ENCODE measurements at places on chromosomes 13 and 19.

DNA sequence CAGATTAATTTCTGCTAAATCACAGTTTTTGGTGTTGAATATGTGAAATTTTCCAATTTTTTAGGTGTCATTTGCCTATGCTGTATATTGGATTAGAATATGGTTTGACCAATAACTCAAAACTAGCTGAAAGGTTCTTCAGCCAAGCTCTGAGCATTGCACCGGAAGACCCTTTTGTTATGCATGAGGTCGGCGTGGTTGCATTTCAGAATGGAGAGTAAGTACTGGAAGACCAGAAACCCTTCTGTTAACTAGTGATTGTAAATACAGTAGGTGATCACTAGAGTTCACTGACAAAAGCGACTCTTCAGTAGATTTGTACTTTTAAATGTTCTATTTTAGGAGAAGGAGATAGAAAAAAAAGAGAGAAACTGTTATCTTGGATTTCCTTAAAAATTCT is 22.3 kb downstream of the CDC16 start:
- no peak for DNase-seq

DNA sequence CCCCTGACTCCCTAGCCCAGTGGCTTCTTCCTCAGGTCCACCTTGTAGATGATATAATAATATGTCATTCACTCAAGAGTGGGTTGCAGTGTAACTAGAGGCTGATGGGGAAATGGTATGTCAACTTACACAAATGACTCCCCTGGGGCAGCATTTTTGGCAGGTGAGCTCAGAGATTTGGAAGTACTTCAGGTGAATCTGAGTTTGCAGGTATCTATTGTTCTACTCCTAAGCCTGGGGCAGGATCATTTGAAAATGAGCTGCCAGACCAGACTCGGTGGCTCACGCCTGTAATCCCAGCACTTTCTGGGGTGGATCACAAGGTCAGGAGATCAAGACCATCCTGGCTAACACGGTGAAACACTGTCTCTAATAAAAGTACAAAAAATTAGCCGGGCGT is 11.6 kb upstream of the CNMD start:
- DNase-seq = no peak

GRCh38 chr13:111398715-111399299 is 78.4 kb downstream of the TEX29 start:
- no peak for DNase-seq

GRCh38 chr13:20002787-20003186 is 44.3 kb downstream of the ZMYM2 start:
- DNase-seq = no peak

- no peak for DNase-seq
Measured at GRCh38 chr13:107170270-107170931, 602.5 kb upstream of the ARGLU1 start.

GRCh38 chr13:70604448-70604847 is 496.2 kb upstream of the KLHL1 start:
- DNase-seq = no peak

GRCh38 chr19:13846557-13847406 is 30.2 kb upstream of the NANOS3 start:
- peak; percentile 94 for DNase-seq

- DNase-seq = no peak
Measured at GRCh38 chr19:12364391-12365235, 870 bp downstream of the ZNF442 start.

Measured in stimulated activated naive CD4-positive, alpha-beta T cell treated with Interleukin-2 at 50 U/mL for 16 hours (primary cell).